ENCODE measurements at places on chromosomes 2 and 18.
A peak's percentile ranks its signal among the peaks of the same experiment; 100 is the strongest.

DNA sequence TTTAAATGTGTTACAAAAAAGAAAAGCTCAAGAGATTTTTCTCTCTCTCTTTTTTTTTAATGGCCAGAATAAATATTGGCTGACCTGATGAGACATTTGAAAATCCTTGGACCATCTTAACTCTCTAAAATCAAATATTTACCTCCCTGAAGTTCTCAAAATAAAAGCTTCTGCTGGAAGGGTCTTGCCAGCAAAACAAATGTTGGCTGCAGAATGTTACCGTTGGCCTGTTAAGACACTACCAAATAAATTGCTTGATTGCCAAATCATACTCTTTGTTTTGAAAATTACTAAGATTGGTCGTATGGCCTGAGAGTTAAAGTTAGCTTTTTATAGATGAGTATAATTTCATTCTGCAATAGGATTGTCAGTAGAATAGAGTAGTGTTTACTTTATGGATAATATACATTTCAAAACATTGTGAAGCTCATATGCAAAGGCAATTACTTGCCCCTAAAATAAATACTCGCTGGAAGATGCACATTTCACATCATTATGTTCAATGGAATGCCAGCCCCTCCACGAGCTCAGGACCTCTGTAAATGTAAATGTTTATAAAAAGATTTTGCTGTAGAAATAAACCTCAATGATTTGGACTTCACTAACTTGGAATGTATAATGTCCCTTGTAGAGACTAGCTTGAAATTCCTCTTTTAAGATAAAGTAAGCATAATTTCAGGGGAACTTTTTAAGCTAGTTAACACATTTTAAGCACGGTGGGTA lies 193.4 kb downstream of the SOX11 start:
- DNase-seq, result no peak

DNA sequence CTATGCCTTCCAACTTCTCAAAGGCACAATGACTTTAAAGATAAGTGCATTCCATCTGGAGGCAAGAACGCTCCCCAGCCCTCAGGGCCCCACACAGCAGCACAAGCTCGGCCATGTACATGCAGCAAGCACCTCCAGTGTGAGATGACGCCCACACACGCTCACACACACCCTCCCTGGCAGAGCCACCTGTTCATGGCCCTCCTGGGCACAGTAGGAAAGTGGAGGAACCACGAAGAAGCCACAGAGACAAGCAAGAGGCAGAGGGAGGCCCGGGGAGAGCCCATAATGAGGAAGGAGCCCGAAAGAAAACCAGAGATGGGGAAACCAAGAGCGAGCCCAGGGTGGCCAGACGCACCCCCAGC lies 21.7 kb downstream of the BIN1 start:
- no peak for DNase-seq

DNA sequence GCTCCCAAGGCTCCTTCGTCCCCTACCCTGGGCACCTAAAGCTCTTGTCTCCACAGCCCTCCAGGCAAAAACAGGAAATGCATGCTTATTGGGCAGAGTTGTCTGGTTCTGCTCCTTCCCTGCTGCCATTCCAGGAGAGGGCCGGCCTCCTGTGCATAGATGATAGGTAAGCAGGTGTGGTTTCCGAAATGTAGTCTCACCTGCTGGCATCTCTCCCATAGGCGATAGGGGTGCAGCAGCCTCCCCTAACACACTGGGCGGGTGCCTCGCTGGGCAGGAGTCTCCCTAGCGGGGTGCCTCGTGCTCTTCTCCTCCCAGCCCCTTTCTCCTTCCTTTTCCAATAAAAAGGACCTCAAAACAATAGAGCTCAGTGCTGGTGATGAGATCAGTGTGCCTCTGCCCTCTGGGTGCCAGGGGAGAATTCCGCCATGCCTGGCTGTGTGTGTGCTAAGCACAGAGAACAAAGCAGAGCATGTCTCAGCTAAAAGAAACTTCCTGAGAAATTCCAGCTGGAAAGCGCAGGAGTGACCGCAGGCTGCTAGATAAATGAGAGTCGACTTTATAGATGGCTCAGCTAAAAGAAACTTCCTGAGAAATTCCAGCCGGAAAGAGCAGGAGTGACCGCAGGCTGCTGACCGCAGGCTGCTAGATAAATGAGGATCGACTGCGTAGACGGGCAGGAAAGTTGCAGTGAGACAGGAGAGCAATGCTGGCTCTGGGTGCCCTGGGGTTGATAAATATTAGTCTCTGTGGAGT lies 11.3 kb upstream of the PXDN start:
- DNase-seq, result no peak

GRCh38 chr2:33709951-33710350 lies 110.9 kb upstream of the FAM98A start:
- no peak for DNase-seq

DNA sequence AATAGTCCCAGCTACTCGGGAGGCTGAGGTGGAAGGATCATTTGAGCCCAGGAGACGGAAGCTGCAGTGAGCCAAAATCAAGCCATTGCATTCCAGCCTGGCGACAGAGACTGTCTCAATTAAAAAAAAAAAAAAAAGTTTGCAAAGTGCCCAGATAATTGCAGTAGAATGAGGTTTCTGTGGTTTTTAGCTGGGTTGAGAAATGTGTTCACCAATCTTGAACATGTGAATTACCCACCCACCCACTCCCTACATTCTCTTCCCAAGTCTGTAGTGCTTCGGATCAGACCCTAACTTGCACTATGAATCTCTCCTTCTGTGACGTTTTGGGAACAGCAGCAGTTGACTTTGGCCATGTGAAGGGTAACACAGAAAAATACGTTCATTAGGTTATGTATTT lies 247.3 kb downstream of the PTGR3 start:
- DNase-seq, result no peak

DNA sequence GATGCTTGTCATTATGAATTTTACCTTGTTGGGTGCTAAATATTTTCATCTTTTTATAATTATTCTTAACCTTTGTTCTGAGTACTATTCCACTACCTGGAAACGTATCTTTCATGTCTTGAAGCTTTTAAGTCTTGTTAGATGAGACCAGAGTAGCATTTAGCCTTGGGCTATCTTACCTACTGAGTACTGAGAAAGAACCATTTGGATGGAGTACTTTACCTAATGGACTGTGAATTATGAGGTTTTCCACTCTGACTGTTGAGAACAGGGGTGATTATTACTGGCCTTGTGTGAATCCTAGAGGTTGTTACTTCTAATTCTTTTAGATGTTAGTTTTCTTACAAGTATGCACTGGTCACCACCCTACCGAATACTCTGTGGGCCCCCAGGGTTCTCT lies 63.5 kb downstream of the CCDC102B start:
- DNase-seq, result no peak

DNA sequence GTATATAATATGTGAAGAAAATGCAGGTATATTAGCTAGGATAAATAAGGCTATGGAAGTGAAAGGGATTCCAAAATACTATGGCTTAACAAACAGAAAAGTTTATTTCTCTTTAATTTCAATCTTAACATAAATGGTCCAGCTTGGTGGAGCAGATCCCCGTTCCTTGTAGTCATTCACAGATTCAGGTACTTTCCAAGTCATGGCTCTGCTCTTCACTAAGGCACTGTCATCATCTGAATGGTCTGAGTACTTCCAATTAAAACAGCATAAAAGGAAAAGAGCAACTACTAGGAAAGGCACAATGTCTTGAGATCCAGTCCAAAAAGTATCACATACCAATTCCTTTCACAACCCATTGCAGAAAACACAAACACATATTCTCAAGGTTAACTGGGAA lies 63.4 kb downstream of the OLA1 start:
- DNase-seq, result no peak

DNA sequence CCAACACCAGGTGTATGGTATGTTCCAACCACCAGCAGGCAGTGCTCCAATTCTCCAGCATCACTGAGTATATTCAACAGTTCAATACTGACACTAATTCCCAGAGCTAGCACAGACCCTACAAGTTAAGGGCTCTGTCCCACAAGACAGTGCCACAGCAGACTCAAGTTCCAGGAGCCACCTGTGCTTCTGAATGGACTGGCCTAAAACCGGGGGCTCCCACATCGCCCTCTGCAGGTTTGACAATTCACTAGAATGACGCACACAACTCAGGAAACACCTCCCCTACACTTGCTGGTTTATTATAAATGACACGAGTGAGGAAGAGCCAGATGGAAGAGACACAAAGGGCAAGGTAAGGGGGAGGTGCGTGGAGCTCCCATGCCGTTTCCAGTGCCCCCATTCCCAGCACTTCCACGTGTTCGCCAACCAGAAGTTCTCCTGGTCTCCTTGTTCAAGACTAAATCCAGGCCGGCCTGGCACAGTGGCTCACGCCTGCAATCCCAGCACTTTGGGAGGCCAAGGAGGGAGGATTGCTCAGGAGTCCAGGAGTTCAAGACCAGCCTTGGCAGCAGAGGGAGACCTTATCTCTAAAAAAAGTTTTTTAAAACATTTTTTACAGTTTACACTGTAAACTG lies 12.2 kb upstream of the ATP6V1B1 start:
- DNase-seq, result no peak

DNA sequence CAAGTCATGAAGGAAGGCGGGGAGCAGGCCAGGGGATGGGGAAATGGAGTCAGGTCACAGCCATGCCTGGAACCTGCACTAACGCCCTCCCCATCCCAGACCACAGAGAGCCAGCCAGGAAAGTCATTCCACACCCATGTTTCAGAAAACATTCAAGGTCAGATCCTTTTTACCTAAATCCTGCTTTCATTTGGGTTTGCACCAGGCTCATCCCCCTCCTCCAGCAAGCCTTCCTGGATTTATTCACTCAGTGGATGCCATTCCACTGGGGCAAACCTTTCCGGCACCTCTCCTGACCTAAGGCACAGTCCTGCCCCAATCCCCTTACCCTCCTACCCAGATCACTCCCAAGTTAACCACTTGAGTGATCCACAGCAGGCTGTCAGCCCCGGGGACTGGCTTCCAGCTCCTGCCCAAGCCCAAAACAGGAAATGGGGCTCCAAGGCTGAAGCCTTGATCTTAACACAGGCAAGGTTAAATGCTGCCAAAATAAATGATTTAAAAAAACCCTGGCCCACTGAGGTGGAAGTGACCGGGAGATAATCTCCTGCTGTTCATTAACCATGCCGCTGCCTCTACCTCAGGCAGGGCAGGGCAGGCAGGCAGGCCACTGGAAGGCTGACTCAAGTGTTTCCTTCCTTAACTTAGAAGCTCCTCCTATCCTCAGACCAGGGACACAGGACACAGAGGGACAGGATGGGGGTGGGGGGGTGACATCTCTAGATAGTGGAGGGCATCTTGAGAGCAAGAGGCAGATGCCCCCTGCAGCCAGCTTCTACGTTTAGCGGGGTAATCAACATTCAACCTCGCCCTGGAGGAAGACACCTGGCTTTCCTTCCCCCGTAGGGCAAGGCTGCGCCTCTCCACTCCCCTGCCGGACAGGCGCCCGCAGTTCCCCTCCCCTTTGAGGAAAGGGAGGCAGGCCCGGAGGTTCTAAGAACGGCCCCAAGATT lies 1.4 kb downstream of the RAB11FIP5 start:
- no peak for DNase-seq

DNA sequence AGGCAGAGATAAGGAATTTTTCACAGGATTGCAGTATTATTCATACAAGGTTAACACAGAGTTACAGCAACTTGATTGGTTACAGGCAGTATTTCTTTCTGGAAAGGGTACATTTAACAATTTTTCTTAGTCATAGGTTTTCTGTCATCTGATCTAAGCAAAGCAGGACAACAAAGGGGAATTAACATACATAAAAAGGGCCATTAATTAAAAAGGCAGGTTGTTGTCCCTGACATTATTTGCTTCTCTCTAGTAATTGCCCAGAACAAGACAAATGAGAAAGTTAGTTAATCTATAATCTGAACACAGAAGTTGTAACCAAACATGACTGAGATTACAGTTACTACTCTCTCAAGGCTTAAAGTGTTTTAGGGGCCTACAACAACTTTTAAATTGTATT lies 291.4 kb upstream of the LRRTM4 start:
- DNase-seq, result no peak

GRCh38 chr2:191108331-191108730 lies 42.5 kb downstream of the STAT4 start:
- DNase-seq, result no peak

DNA sequence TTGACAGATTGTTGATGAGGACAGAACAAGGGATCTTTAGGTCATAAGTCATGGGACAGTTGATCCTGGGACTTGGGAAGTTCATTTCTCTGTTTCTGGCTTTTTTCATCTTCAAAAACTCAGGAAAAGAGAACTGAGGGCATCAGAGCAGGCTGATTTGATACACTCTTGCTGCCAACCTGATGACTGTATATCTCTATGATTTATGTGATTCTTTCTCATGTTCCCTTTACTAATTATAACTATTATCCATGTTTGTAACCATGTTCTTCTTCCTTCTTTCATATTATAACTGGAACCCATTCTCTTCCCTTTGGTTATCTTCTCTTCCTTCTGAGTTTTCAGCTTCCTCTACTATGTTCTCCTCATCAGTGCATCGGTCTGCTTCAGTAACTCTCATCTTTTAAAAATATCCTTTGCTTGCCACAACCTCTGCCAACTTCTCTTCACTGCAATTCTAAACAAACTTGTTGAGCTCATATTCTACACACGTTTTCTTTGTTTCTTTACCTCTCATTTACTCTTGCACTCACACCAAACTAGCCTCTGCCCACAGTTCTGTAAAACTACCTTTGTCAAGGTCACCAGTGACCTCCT lies 13.5 kb downstream of the RASGRP3 start:
- no peak for DNase-seq

GRCh38 chr2:173159791-173160463 lies 84.3 kb downstream of the MAP3K20 start:
- DNase-seq, result peak; percentile 76

DNA sequence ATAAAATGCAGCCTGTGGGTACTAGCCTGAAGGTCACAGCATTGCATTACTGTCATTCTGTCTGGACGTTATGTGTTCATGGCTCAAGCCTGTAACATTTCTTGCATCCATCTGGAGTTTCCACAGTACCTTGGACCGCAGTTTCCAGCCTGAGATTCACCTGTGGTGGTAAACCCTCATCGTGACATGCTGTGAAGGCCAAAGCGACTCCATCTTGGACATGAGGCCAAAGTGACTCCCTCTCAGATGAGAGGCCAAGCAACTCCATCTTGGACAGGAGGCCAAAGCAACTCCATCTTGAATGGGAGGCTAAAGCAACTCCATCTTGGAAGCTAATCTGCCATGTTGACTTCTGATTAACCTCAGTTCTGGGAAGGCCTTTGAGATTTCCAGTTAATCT lies 257.7 kb upstream of the MYT1L start:
- DNase-seq, result no peak

DNA sequence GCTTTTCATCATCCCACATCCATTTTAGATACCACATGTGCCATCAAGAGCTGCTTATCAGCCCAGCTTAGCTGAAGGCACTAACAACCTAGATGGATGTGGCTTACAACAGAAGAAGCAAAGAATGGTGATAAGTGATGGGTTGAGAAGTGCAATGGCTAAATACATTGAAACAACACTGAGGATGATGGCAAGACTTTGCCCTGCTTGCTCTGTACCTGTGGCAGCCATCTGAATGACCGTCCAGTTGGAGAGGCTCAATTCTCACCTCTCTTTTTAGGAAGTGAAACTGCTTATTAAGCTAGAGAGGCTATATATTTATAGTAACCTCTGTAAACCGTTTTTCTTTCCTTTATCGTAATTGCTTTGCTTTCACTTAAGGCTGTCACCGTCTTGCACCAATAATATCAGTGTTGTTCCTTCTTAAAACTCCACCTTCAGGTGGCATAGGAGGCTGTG lies 5.7 kb downstream of the GPATCH11 start:
- no peak for DNase-seq

All from prostate gland (tissue), 2 donors.